ENCODE measurements at places on chromosomes 2 and 18.

- no peak for DNase-seq
Measured at GRCh38 chr2:142796161-142796560, 81.3 kb upstream of the KYNU start.

- DNase-seq: no peak
Measured at GRCh38 chr2:1747065-1747941, 3.0 kb upstream of the PXDN start.

- no peak for DNase-seq
Measured at GRCh38 chr18:40347261-40347660, 1607.8 kb upstream of the PIK3C3 start.

- no peak for DNase-seq
Measured at GRCh38 chr2:137797641-137798040, 166.6 kb upstream of the HNMT start.

DNA sequence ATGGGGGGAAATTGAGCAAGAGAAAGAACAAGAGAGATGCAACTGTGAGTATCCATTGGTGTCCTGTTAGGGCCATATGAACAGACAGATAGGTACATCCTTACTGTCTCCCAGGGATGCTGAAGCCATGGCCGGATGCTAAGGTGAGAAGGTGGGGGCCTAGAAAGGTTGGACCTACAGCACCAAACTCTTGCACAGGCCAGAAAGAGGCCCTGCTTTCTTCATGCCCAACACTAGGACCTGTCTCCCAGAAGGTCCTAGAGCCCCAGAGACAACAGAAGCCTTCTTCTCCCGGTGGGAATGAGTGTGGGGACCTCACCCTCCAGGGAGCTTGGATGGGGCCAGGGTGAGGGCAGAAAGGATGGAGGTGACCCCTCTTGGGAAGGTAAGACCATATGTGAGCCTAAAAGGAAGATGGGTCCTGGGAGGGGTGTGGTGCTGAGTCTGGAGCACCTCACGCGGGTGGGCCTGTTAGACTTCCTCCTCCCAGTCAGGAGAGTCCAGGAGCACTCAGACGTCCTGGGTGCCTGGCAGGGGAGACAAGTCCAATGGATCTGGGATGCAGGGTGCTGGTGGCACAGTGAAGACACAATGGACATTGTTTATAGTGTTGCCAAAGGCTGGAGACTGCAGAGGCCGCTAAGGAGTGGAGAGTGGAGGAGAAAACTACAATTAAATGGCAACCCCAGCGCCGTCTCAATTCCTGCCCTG is 265.3 kb downstream of the CYP26B1 start:
- no peak for DNase-seq

- no peak for DNase-seq
Measured at GRCh38 chr2:230915319-230915718, 9.7 kb downstream of the GPR55 start.

DNA sequence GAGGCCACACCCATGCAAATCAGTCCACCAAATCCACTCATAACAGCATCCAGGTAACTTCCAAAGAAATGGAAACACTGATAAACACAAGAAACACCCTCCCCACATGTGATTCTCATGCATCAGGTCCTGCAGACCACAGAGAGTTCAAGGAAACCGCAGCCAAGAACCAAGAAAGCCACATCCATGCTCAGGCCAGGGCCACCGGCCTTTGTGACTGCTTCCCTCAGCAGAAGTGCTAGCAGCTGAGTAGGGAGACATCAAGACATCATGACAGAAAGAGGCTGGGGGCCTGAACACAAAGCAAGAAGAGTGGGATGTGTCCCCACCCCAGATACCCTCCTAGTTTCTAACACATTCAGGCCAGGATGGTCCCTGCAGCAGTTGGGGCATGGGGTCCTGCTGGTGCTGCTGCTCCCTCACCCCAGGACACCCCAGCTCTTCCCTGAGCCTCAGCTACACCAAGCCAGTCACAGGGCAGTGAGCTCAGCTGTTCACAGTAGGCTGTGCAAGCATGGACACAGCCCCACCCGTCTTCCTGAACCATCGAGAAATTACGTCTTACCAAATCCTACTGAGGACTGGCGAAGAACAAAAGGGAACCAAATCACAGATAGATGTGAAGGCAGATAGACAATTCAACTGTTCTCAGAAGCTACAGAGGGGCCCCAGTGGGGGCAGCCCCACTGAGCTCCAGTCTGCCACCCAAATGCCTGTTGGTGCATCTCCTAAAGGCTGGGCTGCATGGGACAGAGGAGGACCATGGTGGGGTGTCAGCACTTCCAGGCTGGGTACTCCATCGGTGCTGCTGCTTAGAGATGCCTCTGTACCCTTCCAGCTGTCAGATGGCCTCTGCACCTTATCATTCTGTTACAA is 60.9 kb downstream of the HDAC4 start:
- DNase-seq: no peak

All from DMS 273 treated with DMSO at 0.1 percent for 48 hours (cell line).